ENCODE measurements at places on chromosomes 4 and X.
A peak's percentile ranks its signal among the peaks of the same experiment; 100 is the strongest.

- DNase-seq, result no peak
Observed at GRCh38 chr4:26558166-26558895, 25.6 kb upstream of the TBC1D19 start.

DNA sequence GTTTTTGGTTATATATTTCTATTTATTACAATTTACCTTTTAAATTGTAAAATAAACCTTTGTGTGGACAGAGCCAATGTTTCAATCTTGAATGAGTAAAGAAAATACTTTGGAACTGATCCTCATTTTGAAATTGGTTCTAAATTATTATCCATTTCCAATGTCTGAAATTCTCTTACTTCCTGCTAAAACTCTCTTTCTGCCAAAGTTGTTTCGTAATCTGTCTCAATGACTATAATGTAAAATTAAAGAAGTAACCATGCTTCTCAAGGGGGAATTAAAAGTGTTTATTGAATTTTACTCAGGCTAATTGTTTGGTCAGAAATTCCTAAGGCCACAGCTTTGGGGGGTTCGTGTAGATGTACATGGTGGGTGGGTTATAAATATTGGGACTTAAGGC is 34.8 kb downstream of the YIPF6 start:
- no peak for DNase-seq

DNA sequence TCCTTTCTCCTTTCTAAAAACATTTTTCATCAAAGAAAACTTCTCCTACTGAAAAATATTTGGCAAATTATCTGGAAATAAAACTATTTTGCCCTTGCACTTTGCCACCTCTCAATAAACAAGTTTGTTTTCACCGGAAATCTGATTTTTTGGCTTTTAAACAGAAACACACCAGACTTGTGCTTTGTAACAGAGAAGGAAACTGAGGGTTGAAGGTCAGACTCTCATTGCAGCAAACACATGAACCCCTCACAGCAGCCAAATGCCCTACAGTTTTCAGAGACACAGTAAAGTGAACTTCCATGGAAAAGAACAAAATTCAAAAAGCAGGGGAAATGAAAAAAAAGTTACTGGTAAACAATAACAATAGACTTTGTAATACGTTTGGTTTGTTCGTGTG is 95.6 kb upstream of the WDR17 start:
- no peak for DNase-seq

GRCh38 chr4:182339221-182339641 is 96.0 kb downstream of the TENM3 start:
- no peak for DNase-seq

DNA sequence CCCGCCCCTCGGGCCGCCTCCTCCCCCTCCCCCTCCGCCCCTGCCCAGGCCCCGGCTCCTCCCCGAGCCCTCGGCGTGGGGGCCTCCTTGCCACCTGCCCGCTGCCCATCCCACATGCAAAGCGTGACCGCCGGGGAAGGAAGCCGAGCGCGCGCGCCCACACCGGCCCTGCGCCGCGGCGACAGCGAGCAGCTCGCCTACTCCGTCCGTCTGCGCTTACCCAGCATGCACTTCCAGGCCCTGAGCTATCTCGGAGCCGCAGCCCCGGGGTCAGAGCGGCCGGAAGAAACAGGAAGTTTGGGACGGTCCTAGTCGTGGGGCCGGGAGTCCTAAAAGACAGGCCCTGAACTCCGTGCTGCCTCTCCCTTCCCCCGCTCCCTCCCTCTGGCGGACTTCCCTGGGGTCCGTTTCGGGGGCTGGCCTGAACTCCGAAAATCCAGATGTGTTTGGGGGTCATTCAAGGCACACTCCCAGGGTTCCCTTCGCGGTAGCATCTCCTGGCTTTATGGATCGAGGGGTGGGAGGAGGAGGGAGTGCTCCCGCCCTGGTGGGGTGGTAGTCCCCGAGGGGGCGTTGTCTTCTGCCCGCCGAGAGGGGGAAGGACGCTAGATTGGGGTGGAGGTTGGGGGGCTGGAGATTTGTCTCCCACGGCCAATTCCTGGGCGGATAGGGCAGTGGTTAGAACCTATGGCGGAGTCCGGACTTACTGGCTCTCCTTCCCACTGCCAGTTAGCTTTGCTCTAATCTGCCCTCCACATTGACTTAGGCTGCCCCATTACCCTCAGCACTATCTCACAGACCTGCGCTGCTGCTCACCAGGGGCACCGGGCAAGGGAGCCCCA is 25.0 kb upstream of the BCORL1 start:
- peak; percentile 25 for DNase-seq

- DNase-seq, result no peak
Observed at GRCh38 chrX:108036298-108036973, 8.4 kb upstream of the VSIG1 start.

DNA sequence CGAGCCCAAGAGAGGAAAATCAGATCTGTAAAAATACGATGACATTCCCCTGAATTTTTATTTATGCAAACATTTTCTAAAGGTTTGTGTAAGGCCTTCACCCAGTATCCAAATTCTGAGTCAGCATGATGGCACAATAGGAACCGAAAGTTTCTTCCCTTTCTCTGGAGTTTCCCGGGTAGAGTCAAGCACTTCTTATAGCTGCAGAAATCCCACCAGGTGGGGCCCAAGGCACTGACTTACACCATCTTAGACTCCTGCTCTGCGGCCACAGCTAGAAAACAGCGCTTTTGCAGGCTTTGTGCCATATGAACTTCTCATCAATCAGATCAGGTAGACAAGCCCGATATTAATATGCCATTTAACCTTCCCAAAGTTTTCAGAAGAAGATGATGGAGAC is 13.4 kb downstream of the LEF1 start:
- DNase-seq, result no peak

DNA sequence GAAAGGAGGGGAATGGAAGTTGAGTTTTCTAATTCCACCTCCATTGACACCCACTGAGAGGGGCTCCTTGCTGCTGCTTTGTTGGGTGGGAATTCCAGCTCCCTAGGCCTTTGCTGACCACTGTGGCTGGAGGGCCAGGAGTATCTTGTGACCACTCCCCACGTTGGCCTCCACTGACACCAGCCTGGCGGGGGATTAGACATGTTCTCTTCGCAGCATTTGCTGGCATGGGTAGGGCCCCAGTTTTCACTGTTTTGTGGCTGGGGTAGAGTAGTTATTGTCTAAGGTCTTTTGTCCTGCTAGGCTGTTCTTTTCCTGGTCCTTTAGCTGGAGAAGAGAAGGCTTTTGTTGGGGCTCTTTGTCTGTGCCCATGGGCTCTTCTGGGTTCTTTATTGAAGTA is 116.7 kb downstream of the CDKL5 start:
- DNase-seq, result no peak

GRCh38 chr4:137347371-137347770 is 184.9 kb downstream of the PCDH18 start:
- no peak for DNase-seq

DNA sequence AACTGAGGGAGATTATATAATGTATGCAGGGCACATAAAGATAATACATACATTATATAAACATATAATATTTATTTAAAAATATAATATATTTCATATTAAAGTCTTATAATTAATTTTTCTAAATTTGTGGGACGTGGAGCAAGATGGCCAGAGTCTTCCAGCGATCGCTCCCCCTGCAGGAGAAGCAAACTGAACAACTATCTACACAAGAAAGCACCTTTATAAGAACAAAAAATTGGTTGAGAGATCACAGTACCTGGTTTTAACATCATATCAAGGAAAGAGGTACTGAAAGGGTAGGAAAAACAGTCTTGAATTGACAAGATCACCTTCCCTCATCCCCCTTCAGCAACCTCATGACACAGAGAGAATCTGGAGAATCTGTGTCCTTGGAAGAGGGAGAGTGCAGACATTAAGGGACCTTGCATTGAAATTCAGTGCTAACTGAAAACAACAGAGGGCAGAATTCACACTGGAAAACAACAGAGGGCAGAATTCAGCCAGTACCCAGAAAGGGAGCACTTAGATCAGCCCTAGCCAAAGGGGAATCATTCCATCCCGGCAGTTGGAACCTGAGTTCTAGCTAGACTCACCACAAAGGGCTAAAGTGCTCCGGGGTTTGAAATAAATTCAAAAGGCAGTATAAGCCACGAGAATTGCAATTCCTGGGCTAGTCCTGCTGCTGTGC is 262.5 kb upstream of the NDST3 start:
- DNase-seq, result no peak

DNA sequence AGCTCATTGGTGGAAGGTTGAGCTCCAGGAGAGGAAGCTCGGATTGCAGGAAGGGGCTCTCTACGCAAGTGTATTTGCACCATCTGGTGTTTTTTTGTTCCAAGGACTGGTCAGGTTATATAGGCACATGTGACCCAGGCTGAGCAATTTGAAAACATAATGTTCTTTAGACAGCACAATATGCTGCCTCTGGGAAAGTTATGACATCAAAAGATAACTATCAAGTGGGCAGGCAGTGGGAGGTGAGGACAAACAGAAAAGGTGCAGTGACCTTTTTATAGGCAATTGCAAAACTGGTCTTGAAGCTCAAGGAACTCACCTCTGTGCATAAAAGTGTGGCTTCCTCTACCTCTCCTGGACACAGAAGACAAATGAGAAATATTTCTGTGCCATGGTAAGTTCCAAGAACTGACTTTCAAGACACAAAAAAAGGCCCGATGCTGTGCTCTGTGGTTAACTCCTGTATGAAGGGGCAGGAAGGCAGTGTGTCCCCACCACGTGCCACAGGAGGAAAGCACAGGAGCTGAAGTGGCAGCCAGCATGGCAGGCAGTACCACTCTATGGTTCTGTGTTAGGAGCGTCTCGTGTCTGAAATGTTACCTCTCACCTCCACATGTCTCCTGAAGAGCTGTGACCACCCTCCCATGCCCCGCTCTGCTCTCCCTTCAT is 128.6 kb downstream of the SHROOM3 start:
- no peak for DNase-seq

GRCh38 chr4:24330172-24330571 is 254.2 kb downstream of the DHX15 start:
- no peak for DNase-seq

DNA sequence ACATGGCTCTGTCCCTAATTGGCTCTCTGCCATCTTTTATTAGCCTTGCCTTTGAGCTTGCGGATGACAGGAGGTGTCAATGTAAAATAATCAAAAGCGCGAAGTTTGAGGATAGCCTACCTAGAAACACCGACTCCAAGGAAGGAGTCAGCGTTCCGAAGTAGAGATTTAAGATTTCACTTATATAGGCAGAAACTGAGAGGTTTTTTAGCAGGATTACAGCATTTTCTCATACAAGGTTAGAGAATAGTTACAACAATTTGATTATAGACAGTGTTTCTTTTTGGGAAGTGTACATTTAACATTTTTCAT is 499 bp upstream of the NFXL1 start:
- no peak for DNase-seq

GRCh38 chr4:30720661-30721184 is 554 bp downstream of the PCDH7 start:
- peak; percentile 28 for DNase-seq

DNA sequence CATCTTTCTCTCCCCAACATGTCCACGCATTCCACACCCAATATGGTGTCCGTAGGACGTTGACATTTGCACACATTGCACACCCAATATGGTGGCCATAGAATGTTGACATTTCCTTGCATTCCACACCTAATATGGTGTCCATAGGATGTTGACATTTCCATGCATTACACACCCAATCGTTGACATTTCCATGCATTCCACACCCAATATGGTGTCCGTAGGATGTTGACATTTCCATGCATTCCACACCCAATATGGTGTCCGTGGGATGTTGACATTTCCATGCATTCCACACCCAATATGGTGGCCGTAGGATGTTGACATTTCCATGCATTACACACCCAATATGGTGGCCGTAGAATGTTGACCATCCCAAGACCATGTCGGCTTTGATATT is 88.4 kb upstream of the SHOX start:
- no peak for DNase-seq

- no peak for DNase-seq
Observed at GRCh38 chr4:65502131-65502701, 168.1 kb downstream of the EPHA5 start.

- no peak for DNase-seq
Observed at GRCh38 chr4:58303456-58303855, 1193.3 kb upstream of the IGFBP7 start.

DNA sequence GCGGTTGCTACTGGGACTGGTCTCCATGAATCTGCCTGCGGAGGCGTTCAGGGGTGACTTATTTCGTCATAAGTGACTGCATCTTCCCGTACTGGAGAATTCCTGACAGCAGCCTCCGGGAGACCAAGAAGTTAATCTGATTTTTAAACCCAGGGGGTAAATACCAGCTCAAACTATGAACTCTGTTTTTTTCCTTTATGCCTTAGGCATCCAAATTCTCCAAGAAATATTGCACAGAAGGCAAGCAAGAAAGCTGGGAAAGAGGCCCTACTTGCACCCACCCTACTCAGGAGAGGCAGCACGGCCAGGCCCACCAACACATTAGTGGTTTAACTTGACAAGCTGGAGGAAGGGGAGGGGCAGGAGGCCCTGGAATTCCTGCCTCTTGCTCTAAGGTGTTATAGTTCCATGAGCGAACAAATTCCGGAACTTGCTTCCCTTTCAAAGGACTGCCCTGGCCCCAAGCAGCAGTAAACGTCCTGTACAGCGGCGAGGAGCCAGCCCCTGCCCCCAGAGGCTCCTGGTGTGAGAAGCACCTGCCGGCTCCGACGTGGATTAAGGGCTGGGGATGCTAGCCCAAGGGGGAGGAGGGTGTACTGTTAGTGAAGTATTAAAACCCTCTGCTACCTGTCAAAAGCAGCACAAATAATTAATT is 177.2 kb downstream of the AFAP1 start:
- DNase-seq, result no peak

- DNase-seq, result no peak
Observed at GRCh38 chr4:55561889-55562288, 15.2 kb upstream of the CLOCK start.

- DNase-seq, result no peak
Observed at GRCh38 chr4:9894644-9895332, 113.4 kb downstream of the DRD5 start.

GRCh38 chr4:123506011-123506695 is 109.6 kb downstream of the SPRY1 start:
- DNase-seq, result peak; percentile 38

DNA sequence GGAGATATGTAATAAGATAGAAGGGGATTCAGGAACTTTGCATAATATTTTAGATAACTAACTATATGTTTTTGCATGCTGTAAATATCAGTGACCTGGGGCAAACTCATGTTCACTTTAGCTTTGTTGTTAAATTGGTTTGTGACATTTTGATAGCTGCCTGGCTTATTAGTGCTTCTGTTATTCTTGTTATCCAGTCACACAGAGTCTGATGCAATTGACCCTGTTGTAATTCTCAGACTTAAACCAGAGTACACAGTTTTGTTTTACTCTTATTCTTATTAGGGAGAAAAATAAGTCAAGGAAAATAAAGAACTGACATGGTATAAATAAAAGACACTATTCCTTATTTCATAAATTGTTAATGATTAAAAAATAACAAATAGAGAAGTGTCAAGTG is 516.7 kb upstream of the SLIT2 start:
- DNase-seq, result no peak

GRCh38 chr4:40003986-40004385 is 26.3 kb upstream of the PDS5A start:
- DNase-seq, result no peak

GRCh38 chrX:67435536-67435935 is 108.3 kb upstream of the AR start:
- no peak for DNase-seq

All from NCI-H1092 treated with DMSO at 0.1 percent for 48 hours (cell line).